ENCODE measurements at places on chromosomes 4 and X. TPM values are rescaled to one million over a fixed set of nuclear protein-coding genes. Genes with fewer than 3 reads are reported as not detected.

Gene GABRE
- total RNA-seq = 22.9 TPM

DNA sequence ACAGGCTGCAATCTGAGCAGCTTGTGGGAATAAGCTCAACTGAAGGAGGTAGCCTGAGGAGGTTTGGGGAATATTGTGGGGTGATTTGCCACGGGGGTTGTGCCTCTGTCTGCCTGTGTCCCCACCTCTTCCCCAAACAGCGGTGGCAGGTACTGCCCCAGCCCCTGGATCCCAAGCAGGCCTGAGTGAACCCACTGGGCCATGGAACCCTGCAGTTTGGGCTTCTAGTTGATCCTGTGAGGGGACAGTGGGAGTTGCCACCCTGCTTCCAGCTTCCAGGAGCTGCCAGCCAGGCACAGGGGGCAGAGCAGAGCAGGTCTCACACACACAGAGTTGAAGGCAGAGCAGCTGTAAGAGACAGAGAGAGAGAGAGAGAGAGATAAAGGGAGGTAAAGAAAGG, 97.4 kb downstream of the PJA1 start:
- DNase-seq = no peak

DNA sequence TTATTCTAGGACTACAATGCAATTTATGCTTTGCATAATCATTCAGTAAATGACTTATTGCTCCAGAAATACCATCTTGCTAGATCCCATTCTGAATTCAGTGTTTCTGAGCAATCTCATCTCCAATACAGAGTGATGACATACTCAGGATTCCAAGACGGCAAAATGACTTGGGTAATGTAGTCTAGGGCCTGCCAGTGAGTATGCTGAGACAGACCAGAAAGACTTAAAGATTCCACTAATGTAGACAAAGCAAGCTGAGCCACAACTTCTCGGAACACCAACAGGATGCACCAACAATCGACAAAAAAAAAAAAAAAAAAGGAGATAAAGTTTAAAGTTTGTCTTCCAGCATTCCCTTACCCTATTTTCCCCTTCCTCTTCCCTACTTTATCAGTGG, 919 bp upstream of the SEC24B start:
- no peak for DNase-seq

Gene PPEF1
- 0.25 TPM for total RNA-seq

GRCh38 chr4:109952612-109953011, 39.9 kb downstream of the EGF start:
- DNase-seq = no peak

- DNase-seq = no peak
Measured at GRCh38 chr4:41572956-41573355, 35.0 kb downstream of the LIMCH1 start.
